H9 (cell line): ENCODE measurements at places on chromosomes 4 and X.

- DNase-seq: no peak
Measured at GRCh38 chr4:77434299-77435092, 171.1 kb upstream of the CXCL13 start.

GRCh38 chr4:32133734-32134133 is 1413.6 kb downstream of the PCDH7 start:
- DNase-seq: no peak

- DNase-seq: no peak
Measured at GRCh38 chr4:40785727-40786126, 36.0 kb downstream of the NSUN7 start.

DNA sequence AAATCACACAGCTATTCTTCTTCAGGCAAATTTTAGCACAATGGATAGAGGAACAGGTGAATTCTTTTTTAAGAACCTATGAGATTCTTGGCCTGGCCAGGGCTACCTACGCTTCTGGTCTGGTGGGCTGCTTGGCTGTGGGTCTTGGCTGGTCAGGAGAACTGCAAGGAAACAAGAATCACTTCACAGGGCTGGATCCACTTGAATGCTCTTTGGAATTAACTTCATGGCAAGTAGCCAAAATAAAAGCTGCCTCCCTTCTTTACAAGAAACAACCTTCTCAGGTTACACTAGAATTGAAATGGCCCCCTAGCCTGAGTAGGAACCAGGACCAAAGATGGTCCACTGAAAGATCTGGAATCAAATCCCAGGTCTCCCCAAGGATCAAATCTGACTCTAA is 519.1 kb downstream of the IQCM start:
- no peak for DNase-seq

GRCh38 chr4:10457255-10457801 is at the start of gene ZNF518B:
ZNF518B (minus strand) TSS chr4:10457426; CDS start chr4:10446328, 11,098 bp downstream.
- peak; percentile 74 for DNase-seq

DNA sequence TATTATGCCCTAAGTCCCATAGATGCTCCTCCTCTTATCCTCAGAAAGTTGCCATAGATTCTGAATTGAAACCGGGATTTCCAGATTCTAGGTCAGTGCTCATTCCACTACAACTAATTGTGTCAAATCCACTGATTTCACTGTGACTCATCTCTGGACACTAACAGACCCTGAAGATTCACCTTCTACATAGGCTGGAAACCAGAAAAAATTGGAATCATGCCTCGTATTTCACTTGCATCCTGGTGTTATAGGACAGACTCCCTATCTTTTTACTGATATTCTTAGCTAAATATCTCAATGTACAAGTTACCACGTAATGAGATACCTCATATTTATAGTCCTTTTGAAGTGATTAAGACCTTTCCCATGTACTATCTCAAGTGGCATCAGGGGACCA is 36.7 kb downstream of the CLNK start:
- no peak for DNase-seq

DNA sequence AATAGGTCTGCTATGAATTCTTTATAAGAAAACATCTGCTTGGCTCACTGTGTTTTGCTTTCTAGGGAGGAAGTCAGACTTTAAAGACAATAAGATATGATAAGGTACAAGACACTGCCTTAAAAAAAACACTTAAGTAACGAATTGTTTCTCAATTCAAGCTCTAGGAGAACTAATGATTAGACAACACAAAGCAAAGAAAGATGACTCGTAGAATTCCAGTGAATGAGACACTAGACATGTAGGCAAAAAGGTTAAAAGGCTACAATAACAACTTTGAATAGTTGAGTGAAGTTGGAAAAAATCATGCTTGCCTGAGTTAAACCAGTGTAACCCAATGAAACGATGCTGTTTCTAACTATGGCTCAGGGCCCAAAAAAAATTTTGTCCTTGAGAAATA is 344.4 kb upstream of the ACTRT1 start:
- DNase-seq: no peak

GRCh38 chr4:152255437-152255836 is 280.5 kb downstream of the FBXW7 start:
- DNase-seq: no peak

GRCh38 chrX:150870029-150870428 is 28.4 kb downstream of the CD99L2 start:
- no peak for DNase-seq

DNA sequence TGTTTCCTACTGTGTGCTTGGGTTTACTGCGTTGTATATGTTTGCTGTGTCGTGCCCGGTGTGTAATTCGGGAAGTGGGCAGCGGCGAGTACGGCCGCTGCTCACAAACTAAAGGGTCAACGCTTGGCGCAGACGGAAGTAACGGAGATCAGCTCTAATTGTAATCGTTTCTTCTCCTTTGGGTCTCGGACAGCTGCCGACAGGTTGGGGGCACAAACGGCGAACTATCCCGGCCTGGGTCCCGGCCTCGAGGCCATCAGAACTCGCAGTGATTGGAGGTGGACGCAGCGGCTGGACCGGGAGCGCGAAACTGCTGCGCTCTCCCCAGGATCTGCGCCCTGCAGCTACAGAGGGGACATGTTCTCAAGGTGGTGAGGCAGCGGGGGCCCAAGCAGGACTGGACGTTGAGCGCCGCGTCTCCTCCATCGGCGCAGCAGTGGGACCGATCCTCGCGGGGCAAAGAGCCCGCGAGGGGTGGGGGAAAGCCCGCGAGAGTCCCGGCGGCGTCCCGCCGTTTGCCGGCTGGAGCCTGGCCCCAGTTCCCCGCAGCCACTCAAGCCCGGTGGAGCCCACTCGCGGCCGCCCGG is 516 bp upstream of the ZIC3 start:
- no peak for DNase-seq

DNA sequence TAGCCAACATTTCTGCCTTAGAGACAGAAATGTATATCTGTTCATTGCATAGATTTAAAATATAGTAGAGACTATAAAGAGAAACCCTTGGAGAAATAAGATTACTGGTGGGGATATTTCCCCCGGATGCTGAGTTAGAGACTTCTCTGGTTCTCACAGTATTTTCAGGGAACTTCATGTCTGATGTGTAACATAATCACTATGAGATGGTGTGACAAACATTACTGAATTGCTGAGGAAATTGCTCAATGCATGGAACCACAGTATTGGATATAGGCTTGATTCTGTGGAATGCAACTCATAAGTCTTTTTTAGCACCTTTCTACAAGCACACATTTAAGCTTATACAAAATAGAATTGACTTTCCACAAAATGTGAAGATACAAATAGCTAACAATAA is 152.7 kb downstream of the SOWAHB start:
- no peak for DNase-seq
